ENCODE measurements at places on chromosomes 5 and 9.
A peak's percentile ranks its signal among the peaks of the same experiment; 100 is the strongest.

- no peak for DNase-seq
These were observed 216.3 kb downstream of the CETN3 start for GRCh38 chr5:90193185-90193822.

DNA sequence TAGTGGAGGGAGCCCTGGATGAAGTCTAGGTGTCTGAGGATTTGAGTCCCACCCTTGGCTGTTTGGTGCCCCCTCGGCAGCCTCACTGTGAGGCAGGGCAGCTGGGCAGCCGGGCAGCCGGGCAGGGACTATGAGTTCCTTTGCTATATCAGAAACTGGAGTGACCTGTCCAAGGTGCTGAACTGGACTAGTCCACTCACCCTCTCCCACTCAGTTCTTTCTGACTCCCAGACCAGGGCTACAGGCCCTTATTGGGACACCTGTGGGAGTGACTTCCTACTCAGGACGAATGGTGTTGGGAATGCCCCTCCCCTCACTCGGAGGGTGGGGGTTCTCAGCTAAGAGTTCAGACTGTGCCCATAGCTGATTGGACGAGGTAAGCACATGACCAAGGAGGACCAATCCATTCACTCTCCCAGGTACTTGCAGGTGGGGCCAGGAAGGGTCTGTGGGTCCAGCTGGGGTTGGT, 34.1 kb upstream of the RAPGEF1 start:
- DNase-seq = peak; percentile 24

- DNase-seq = no peak
These were observed 192.0 kb downstream of the IRX1 start for GRCh38 chr5:3787604-3788003.

DNA sequence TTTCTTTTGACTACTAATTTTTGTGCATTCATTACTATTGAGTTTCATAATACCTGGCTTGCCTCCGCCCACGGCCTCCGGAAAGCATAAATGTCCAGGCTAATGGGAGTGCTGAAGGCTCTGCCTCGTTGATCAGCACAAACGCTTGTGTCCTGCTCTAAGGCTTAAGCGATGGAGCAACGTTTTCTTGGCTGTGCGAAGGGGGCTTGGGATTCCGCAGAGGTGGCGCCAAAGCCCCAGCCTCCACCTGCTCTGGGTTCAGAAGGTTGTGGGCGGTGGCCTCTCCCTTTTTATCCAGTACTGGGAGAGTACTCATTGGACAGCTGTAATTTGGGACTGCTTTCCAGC, 19.7 kb downstream of the ANXA2R start:
- DNase-seq = no peak

GRCh38 chr9:3868012-3868411, 342.2 kb upstream of the RFX3 start:
- no peak for DNase-seq

DNA sequence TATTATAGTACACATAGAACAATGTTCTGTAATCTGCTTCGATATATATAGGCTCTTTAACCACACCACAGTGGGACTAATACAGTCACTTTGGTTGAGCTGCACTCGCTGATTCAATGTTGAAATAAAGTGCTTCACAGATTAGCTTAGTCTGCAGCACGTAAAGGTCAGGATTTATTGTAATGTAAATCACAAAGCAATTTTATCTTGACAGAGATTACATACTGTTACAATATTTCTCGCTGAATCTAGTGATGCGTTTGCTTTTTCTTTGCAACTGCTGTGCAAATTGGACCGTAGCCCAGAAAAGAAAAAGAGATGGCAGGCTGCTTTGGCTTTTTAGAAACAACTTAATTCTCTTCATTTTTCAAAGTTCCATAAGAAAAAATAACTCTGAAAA, 52.9 kb downstream of the CETN3 start:
- DNase-seq = no peak

- DNase-seq = no peak
These were observed 363.2 kb downstream of the GLIS3 start for GRCh38 chr9:3936520-3937235.

DNA sequence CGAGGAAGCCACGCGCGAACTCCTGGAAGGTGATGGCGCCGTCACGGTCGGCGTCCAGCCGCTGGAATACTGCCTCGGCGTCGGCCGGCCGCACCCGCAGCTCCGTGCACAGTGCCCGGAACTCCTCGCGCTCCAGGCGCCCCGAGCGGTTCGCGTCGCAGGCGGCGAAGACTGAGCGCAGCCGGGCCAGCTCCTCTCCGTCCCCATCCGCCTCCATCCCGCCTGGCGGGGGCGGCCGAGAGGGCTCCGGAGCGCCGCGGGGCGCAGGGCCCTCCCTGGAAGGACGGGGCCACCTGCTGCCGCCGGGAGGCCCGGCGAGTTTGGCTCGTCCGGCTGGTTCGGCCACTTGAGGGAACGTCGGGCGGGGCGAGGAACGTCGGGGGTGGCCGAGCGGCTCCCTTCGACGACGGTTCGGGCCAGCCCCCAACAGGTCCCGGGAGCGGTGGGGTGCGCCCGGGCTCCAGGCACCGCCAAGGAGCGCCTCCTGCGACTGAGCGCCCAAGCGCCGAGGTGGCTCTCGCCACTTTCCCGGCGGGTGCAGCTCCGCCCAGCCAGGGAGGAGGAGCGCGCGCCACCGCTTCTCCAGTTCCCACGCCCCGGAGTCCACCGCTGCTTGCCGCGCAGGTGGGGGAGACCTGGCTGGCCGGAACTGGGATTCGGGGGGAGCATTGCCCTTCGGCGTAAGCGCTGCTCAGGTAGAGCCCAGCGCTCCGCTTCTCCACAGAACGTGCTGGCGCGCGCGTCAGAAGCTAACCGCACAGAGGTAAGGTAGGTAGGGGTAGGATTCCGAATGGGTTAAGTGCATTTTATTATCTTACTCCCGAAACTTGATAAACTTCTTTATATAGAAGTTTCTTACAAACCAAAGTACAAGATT, at the start of gene RASEF:
TSS of gene RASEF (minus strand) at position 492 of the 877 bp plus-strand sequence. CDS start at position 217, 275 bp downstream.
- DNase-seq = no peak

DNA sequence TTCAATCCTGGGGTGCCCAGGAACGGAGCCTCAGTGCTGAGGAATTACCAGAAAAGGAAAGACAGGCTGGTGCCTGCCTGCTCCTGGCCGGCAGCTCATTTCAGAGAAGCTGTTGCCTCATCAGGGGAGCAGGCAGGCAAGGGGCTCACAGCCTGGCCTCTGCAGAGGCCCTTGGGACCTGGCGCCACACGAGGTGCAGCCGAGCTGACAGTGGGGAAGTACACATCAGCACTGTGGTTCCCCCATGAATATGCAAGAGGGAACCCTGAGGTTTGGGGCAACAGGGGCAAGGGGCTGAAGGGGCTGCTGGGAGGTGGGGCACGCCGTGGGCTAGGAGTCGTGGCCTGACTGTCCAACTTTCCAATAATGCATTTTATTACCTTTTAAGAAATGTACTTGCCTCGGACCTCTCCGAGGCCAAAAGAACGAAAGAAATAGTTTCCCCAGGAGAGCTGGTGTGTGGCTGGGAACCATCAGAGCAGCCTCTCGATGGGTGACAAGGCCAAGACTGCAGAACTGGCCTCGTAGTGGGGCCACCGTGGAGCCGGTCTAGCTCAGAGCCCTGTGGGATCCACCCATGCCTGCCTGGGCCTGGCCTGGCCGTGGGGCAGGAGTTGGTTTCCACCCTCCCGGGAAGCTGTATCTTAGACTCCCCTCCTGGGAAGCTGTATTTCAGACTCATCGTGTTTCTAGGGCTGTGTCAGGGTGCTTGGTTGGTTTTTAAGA, 198.6 kb downstream of the PAX5 start:
- no peak for DNase-seq

GRCh38 chr5:111268300-111268699, 44.1 kb downstream of the CAMK4 start:
- no peak for DNase-seq

All from activated CD4-positive, alpha-beta T cell treated with anti-CD3 and anti-CD28 coated beads, Interleukin-2, amount 50 U/mL, for 1 hour (primary cell).